Thoracic aorta (tissue), 2 donors: ENCODE measurements at places on chromosomes 2 and 18. TPM values are rescaled to one million over a fixed set of nuclear protein-coding genes. Genes with fewer than 3 reads are reported as not detected.

Gene PROM2
- total RNA-seq, result 3.5 TPM

Gene ANKRD44
- 57.8 TPM for total RNA-seq

Gene LCT
- total RNA-seq, result 0.28 TPM

- peak within 1 kb of the TSS; percentile 65 for H3K4me3 ChIP-seq
- no peak within 1 kb of the TSS for H3K27ac ChIP-seq
- DNase-seq, result no peak
- peaks cover 84% of the 10 kb centered on the region for H3K27me3 ChIP-seq
- H3K36me3 ChIP-seq, result no peaks in the 10 kb centered on the region
These were observed at the start of gene SP9 for GRCh38 chr2:174334781-174335251. Gene SP9 (plus strand): TSS chr2:174334954. CDS start chr2:174335093, 139 bp downstream.

GRCh38 chr18:44557616-44558151, 123.0 kb upstream of the SETBP1 start:
- no peaks in the 10 kb centered on the region for H3K4me1 ChIP-seq
- no peak for DNase-seq
- no peaks in the 10 kb centered on the region for H3K27me3 ChIP-seq
- no peaks in the 10 kb centered on the region for H3K36me3 ChIP-seq

DNA sequence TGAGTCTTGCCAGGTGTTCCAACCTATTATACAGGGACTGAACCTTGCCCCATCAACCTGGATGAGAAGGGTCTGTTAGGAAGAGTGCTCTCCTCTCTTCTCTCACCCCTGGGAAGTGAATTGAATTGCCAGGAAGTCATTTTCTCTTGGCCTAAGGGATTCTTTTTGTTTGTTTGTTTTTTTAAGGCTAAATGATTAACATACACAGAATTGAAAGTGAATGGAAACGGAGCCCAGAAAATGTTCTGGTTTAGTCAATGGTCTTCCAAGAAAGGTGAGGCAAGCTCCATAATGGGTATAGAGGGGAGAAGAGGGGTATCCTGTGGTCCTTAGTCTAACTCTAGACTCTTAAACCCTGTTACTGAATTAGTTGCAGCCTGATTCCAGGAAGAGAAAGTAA, 189.1 kb downstream of the FSHR start:
- DNase-seq, result no peak
- H3K36me3 ChIP-seq, result no peaks in the 10 kb centered on the region
- no peak overlapping the region for H3K27ac ChIP-seq
- no peak overlapping the region for H3K4me3 ChIP-seq

DNA sequence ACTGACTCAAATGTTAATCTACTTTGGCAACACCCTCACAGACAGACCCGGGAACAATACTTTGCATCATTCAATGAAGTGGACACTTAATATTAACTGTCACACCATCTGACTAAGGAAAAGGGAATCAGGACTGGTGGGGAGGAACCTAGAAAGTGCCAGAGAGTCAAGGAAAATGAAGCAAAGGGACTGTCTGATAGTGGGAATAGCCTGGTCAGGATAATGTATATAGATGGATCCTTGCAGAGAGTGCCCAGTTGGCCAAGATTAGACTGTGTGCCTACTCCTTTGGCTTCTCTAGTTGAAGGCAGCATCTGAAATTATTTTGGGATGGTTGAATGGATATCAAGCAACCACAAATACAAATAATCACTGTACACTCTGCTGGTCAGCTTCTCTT, 45.2 kb downstream of the ARL6IP6 start:
- no peaks in the 10 kb centered on the region for H3K36me3 ChIP-seq
- H3K4me3 ChIP-seq, result no peak overlapping the region
- no peaks in the 10 kb centered on the region for H3K27me3 ChIP-seq

GRCh38 chr18:52431683-52432082, 91.7 kb downstream of the DCC start:
- H3K4me1 ChIP-seq, result no peaks in the 10 kb centered on the region
- DNase-seq, result no peak
- no peak overlapping the region for H3K4me3 ChIP-seq
- no peak overlapping the region for H3K27ac ChIP-seq
- H3K27me3 ChIP-seq, result no peaks in the 10 kb centered on the region
- no peaks in the 10 kb centered on the region for H3K36me3 ChIP-seq
